Activated gamma-delta T cell treated with Interleukin-2 at 50 U/mL for 16 hours (primary cell): ENCODE measurements at places on chromosomes 12 and 14.

DNA sequence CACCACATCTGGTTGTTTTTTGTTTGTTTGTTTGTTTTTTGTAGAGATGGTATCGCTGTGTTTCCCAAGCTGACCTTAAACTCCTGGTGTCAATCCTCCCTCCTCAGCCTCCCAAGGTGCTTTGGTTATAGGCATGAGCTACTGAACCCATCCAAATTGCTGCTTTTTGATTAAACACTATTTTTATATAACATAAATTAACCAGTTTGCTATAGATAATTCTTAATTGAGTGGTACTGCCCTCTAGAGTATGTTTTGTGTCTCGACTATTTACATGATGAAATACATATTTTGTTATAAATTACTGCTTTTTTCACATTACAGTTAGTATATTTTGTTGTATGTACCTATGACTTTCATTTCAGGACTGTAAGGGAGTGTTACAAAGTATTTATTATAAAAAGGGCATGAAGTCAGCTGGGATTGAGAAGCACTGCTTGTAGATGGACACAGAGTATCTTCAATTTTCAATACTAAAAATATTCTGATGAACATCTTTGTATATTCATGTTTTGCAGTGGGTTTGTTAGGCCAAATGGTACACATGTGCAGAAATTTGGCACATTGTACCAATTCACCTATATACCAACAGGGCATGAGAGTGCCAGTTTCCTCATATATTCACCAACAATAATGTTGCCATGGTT lies 14.9 kb upstream of the SCAF11 start:
- no peak for DNase-seq

GRCh38 chr12:1633459-1633858 lies 4.4 kb downstream of the WNT5B start:
- no peak for DNase-seq

DNA sequence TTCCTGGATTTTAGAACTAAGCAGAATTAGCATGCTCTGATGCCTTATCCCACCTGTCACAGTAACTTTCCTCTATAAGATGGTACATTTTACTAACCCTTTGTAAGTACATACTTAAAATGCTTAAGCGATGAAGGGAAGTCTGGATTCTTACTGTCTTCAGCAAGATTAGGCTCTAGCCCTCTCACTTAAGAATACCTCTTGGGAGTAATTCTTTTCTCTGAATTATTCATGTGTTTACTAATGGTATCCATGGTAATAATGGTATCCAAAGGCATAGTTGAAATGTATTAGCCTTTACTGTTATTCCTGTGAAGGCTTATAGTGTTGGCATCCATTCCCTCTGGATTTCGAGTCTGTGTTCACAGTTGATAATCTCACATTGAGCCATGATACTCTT lies 176.9 kb downstream of the MON2 start:
- DNase-seq = no peak

- DNase-seq = no peak
These were observed 39.8 kb upstream of the PTGDR start for GRCh38 chr14:52227619-52228222.

GRCh38 chr14:31414190-31414833 lies 6.0 kb downstream of the HEATR5A start:
- DNase-seq = no peak

DNA sequence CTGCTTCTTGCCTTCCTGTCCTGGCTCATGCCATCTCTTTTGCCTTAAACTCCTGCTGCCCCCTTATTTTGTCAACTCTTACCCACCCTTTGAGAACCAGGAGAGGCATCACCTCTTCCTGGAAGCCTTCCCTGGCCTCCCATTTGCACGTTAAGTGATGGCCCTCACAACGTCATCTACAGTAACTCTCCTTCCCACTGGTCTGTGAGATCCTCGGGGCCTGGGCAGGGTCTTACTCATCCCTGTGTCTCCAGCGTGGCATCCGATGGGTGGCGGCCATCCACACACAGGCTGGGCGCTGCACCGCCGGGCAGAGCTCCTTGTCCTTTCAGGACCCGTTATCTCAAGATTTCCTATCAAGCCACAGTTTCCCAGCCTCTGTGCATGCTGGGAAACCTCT lies 16.8 kb upstream of the CACNA2D4 start:
- DNase-seq = no peak

DNA sequence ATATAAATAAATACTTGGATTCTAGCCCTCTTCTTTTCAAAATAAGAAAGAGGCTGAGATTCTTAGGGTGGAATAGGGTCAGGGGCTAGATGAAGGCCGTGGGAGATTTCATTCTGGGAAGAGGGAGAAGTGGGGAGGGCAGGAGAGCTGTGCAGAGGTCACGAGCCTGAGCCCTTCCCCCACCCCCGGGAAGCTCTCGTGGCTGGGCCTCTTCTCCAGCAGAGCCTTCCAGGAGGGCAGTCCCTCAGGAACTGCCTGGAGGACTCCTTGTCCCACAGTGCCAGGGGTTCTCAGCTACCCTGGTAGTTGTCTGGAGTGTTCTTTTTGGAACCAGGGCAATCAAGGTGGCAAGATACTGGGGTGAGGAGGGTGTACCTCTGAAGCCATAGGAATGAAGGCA lies 94.0 kb downstream of the ESR2 start:
- DNase-seq = no peak

- no peak for DNase-seq
These were observed 10.4 kb upstream of the ACVR1B start for GRCh38 chr12:51941011-51941581.

- DNase-seq = no peak
These were observed 215.8 kb downstream of the PHLDA1 start for GRCh38 chr12:75815756-75816155.

DNA sequence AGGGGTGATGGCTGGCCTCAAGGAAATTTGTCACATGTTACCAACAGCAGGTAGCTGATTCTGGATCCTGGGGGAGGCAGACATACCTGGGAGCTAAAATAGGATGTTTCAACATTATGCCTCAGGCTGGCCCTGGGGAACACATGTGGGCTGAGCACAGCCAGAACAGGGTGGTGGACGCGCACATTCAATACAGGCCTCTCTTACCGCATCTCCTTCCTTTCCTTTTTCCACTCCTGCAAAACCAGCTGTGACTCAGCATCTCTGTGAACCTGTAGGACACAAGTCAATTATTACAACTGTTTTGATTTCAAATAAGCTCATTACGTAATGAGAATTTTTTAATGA lies 61.0 kb downstream of the NT5DC3 start:
- DNase-seq = no peak

GRCh38 chr12:40691913-40692764 lies at the start of gene CNTN1:
CNTN1 (plus strand) TSS chr12:40692439.
- DNase-seq = no peak

DNA sequence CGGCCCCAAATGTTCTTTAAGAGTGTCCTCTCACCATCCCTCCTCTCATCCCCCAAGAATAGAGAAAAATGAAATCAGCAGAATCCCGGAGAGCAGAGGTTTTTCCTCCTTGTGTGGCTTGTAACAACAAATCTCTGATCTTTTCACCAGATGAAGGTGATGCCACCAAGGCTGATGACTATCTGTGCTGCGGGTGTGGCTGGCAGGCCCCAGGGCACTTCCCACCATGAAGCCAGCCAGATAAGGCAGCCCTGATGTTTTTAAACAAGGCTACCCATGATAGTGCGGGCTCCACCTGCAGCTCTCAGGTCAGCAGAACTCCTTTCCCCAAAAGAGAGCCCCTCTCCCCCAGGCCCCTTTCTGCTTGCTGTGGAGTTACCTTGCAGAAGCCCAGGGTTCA lies 58.0 kb upstream of the PARP11 start:
- no peak for DNase-seq

GRCh38 chr12:54131641-54132280 lies 57.0 kb downstream of the SMUG1 start:
- DNase-seq = no peak

DNA sequence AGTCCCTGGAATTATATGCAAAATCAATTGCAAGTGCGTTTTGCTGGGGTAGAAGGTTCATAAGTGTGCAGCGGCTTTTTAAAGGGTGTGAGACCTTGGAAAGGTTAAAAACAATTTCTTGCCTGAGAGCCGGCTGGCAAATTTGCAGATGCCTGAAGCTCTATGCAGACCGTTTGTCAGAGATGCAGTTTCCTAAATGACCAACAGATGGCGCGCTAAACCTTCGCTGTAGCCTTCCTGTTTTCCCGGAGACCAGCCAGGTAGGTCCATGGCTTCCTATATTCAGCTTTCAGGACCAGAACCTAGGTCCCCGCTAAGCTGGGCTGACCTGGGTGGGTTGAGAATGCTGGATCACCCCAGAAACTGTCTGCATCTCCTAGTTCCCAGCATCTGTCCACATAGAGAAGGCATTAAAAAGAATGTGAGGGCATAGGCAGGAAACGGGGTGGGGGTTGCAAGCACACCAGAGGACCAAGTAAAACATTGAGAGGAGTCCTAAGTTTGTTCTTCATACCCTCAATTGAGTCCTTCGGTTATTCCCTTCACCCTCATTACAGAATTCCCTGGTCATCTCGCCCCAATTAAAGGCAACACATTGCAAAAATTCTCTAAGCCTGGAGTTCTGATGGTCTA lies 5.7 kb upstream of the NOS1 start:
- peak; percentile 11 for DNase-seq

DNA sequence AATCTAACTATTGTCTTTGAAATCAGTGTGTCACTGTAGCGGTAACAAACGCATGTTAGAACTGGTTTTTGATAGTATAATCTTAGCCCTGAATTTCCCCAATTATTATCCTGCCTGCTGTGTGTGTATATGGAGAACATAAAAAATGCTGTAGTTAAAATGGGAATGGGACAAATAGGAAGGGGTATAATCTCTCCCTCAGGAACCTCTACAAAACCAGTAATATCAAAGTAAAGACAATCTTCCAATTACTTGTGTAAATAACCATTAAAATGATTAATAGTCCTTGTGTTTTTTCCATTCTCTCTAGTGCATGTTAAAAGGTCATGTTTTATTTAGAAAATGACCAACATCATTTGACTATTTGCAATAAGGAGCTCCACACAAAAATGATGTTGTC lies 200.1 kb upstream of the TMTC1 start:
- no peak for DNase-seq

GRCh38 chr12:47079981-47080724 lies 394 bp upstream of the AMIGO2 start:
- peak; percentile 19 for DNase-seq

- DNase-seq = no peak
These were observed 42.8 kb upstream of the CPSF6 start for GRCh38 chr12:69196302-69197288.

GRCh38 chr12:110004598-110004997 lies 5.4 kb downstream of the ANKRD13A start:
- DNase-seq = no peak

- peak; percentile 35 for DNase-seq
These were observed 25.8 kb downstream of the SNRNP35 start for GRCh38 chr12:123483602-123484248.

DNA sequence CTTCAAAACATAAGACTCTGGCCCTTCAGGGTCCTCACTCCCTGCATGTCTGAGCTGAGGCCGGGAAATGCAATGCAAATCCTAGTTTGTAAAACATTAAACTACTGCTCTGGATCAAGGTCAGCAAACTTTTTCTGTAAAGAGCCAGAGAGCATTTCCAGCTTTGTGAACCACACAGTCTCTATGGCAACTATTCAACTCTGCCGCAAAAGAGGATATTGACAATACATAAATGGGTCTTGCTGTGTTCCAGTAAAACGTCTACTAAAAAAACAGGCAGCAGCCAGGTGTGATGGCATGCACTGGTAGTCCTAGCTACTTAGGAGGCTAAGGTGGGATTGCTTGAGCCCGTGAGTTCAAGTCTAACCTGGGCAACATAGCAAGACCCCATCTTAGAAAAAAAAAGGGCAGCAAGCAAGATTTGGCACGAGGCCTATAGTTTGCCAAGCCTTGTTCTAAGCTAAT lies 22.3 kb downstream of the DDX24 start:
- DNase-seq = no peak

DNA sequence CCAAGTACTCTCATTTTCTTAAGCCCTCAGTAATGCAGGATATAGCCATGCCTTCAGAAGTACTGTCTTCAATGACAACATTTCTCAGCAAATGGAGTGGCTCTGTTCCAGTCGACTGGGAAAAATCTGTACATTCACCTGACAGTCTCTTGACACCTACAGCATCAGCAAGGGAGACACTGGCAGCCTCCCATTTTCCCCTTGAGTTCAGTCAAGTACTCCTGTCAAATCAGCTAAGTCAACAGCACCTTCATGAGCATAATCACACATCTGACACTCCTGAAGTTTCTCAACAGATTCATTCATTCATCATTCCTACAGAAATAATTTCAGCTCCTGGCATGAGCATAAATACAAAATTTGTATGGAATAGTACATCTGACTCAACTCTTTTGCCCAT lies 46.1 kb downstream of the INTS13 start:
- no peak for DNase-seq

- DNase-seq = no peak
These were observed 146.1 kb downstream of the PAX9 start for GRCh38 chr14:36807727-36808126.

DNA sequence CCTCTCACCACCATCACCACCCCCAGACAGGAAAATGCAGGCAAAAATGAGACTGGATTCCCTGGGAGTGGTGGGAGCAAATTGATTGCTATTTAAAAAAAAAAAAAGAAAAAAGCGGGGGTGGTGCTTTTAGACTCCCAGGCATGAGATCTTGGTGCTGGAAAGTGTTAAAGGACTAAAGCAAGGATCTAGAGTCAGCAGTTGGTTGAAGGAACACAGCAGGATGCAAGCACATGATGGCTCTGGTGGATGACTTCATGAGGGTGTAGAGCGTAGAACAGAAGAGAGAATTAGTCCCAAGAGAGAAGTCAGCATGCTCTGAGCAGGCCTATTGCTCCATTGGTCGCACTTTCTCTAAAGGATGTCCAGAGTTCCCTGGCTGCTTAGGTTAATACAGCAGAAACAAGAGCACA lies 183.8 kb upstream of the HMGA2 start:
- DNase-seq = no peak
